Karpas-422 (cell line): ENCODE measurements at places on chromosomes 2 and 18. TPM values are rescaled to one million over a fixed set of nuclear protein-coding genes. Genes with fewer than 3 reads are reported as not detected.

- no peaks in the 10 kb centered on the region for H3K36me3 ChIP-seq
- no peak overlapping the region for H3K4me3 ChIP-seq
- DNase-seq: no peak
- no peaks in the 10 kb centered on the region for H3K4me1 ChIP-seq
Measured at GRCh38 chr2:74538881-74539339, 9.2 kb downstream of the HTRA2 start.

- H3K27me3 ChIP-seq: no peaks in the 10 kb centered on the region
- H3K36me3 ChIP-seq: no peaks in the 10 kb centered on the region
- no peak overlapping the region for H3K27ac ChIP-seq
- peaks cover 5% of the 10 kb centered on the region for H3K4me1 ChIP-seq
- no peak overlapping the region for H3K4me3 ChIP-seq
Measured at GRCh38 chr2:128832946-128833663, 514.4 kb upstream of the HS6ST1 start.

GRCh38 chr18:23868136-23868785 lies 146.3 kb upstream of the TTC39C start:
- DNase-seq: no peak
- no peak overlapping the region for H3K4me3 ChIP-seq
- H3K36me3 ChIP-seq: no peaks in the 10 kb centered on the region
- H3K27me3 ChIP-seq: 0 out of 2 replicates have a peak, but pooled peaks cover 2% of the 10 kb centered on the region

GRCh38 chr2:208541989-208542464 lies 135.4 kb downstream of the PTH2R start:
- no peak overlapping the region for H3K27ac ChIP-seq
- H3K4me3 ChIP-seq: no peak overlapping the region
- DNase-seq: no peak
- no peaks in the 10 kb centered on the region; the same call in 1 of the 2 replicates for H3K27me3 ChIP-seq

- DNase-seq: no peak
- H3K4me3 ChIP-seq: no peak overlapping the region
- H3K27ac ChIP-seq: no peak overlapping the region
- H3K27me3 ChIP-seq: no peaks in the 10 kb centered on the region
Measured at GRCh38 chr18:58546552-58546951, 82.3 kb downstream of the ALPK2 start.

GPR35 gene
- total RNA-seq: 1.1 and 1.9 TPM in 2 replicates

DNA sequence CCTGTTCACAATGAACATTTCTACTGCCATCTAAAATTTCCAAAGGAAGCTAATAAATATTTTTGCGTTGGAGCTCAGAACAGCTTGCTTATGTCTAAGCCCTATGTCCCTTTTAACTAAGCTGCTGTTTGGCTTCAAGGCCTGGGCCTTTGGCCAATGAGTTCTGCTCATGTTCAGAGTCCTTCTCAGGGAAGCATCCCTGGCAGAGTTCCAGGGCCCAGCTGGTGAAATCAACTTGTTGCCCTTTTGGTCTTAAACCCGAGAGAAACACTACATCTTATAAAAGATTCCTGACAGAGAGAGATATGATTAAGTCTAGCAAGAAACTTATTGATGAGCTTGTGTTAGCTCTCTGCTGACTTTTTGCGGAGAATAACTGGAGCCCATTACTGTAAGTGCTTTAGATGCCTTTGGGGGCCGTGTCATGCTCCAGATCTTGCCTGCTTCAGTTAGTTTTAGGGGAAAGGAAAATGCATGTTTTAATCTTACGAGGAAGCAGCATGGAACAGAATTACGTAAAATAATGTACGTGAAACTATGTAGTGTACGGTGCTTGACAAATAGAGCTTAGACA lies 102.5 kb upstream of the NOSTRIN start:
- H3K27me3 ChIP-seq: no peaks in the 10 kb centered on the region
- H3K4me1 ChIP-seq: no peaks in the 10 kb centered on the region
- H3K36me3 ChIP-seq: no peaks in the 10 kb centered on the region
- DNase-seq: no peak
- no peak overlapping the region for H3K4me3 ChIP-seq
- no peak overlapping the region for H3K27ac ChIP-seq

TCF23 gene
- not detected in 2 replicates for total RNA-seq

- H3K4me3 ChIP-seq: no peak overlapping the region
- DNase-seq: peak; percentile 14
- H3K36me3 ChIP-seq: no peaks in the 10 kb centered on the region
- H3K4me1 ChIP-seq: peaks cover 3% of the 10 kb centered on the region; the same call in 1 of the 2 replicates
- no peaks in the 10 kb centered on the region for H3K27me3 ChIP-seq
Measured at GRCh38 chr2:196448407-196449079, 191.0 kb upstream of the CCDC150 start.

LINC00305 gene
- total RNA-seq: 5.1 and 11.2 TPM in 2 replicates

SCTR gene
- total RNA-seq: not detected in 2 replicates

GKN2 gene
- total RNA-seq: not detected in 2 replicates

GRCh38 chr18:63808125-63808524 lies 32.9 kb downstream of the SERPINB7 start:
- H3K27ac ChIP-seq: no peak overlapping the region
- no peak overlapping the region for H3K4me3 ChIP-seq
- DNase-seq: no peak
- no peaks in the 10 kb centered on the region for H3K36me3 ChIP-seq

- DNase-seq: no peak
- H3K4me1 ChIP-seq: no peaks in the 10 kb centered on the region
- no peaks in the 10 kb centered on the region for H3K27me3 ChIP-seq
- H3K4me3 ChIP-seq: no peak overlapping the region
Measured at GRCh38 chr2:69514406-69514805, 77.2 kb upstream of the NFU1 start.

AKAIN1 gene
- not detected in 2 replicates for total RNA-seq

- H3K27me3 ChIP-seq: no peaks in the 10 kb centered on the region
- H3K4me3 ChIP-seq: no peak overlapping the region
- no peaks in the 10 kb centered on the region for H3K36me3 ChIP-seq
- DNase-seq: no peak
- H3K27ac ChIP-seq: no peak overlapping the region
Measured at GRCh38 chr18:9066358-9066757, 36.1 kb upstream of the NDUFV2 start.

- peak; percentile 53 for DNase-seq
- H3K27me3 ChIP-seq: no peaks in the 10 kb centered on the region
- H3K4me1 ChIP-seq: no peaks in the 10 kb centered on the region
- H3K4me3 ChIP-seq: no peak overlapping the region
- no peaks in the 10 kb centered on the region for H3K36me3 ChIP-seq
Measured at GRCh38 chr2:225400060-225400511, 576 bp downstream of the NYAP2 start.

DNA sequence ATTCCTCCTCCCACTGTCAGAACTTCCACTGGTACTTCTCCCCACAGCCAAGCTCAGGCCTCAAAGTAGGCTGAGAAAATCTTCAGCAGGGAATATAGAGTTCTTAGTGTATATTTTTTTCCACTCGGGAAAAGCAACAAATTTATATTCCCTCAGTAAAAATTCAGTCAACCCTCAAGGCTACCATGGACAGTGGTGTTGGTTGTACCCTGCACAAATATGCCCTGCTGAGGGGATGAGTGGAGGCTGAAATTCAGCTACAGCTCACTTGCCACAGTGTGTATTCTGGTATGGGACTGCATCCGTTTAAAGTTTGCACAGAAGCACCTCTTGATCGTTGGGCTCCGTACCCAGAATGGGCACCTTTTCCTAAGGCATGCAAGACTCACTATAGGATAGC lies 90.8 kb upstream of the LGALSL start:
- H3K36me3 ChIP-seq: no peaks in the 10 kb centered on the region
- H3K27ac ChIP-seq: no peak overlapping the region
- peaks cover 19% of the 10 kb centered on the region for H3K4me1 ChIP-seq
- no peak overlapping the region for H3K4me3 ChIP-seq
- no peak for DNase-seq

DNA sequence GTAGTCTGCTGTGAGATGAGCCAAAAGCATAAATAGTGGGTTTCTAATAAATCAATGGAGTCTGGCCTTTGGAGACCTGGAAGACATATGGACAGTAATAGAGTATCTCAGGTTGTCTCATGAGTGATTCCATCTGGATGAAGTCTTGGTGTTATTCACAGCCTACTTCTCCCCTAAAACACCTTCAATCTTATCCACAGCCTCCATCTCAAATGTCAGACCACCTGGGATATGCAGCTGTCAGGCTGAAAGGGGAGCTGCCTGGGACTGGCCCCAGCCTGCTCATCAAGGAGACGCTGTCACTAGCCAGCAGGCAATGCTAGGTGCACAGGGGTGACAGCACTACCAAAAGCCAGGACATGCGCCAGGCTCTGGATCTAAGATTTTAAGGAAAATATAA lies 684.0 kb upstream of the ZEB2 start:
- no peak overlapping the region for H3K27ac ChIP-seq
- DNase-seq: no peak
- H3K36me3 ChIP-seq: no peaks in the 10 kb centered on the region

DNA sequence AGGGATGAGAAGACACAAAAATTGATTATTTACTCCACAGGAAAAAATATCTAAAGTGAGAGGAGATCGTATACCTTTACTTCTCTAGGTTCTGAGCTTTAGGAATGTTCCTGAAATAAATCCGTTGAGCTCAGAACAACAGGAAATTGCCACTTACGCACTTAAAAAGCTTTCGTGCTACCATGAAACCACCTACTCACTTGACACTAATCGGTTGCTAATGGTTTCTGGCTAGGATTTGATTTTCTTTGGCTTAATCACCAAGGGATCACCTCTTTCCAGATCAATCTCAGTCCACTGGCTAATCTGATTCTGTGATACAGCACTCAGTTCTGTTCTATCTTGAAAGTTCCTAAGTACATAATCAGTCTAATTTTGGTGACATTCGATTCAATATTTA lies 419.6 kb downstream of the DLGAP1 start:
- DNase-seq: no peak
- no peaks in the 10 kb centered on the region for H3K27me3 ChIP-seq
- no peaks in the 10 kb centered on the region for H3K4me1 ChIP-seq
- no peak overlapping the region for H3K27ac ChIP-seq
- H3K36me3 ChIP-seq: no peaks in the 10 kb centered on the region

GRCh38 chr2:232184346-232184745 lies 194.2 kb upstream of the ALPP start:
- no peak overlapping the region for H3K4me3 ChIP-seq
- H3K27me3 ChIP-seq: no peaks in the 10 kb centered on the region
- no peaks in the 10 kb centered on the region for H3K4me1 ChIP-seq
